Non-pigmented ciliary epithelial cell (primary cell): ENCODE measurements at places on chromosomes 11 and 22.

- no peak for DNase-seq
Observed at GRCh38 chr11:22699388-22699787, 33.0 kb downstream of the GAS2 start.

DNA sequence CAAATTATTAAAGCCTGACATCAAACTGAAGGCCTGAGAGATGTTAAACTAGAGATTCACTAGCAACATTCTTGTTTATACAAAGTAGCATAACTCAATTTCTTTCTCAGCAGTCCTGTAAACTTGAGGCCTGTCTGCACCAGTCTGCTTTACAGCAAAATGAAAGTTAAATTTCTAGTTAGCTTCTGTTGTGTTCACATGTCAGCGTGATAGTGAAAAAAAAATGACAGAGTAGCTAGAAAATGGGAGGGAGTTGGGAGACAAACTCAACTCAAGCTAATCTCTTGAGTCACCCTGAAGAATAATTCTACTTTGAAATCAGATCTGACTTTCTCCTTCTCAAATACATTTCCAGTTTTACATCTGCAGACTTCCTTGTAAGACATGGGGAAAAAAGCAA lies 6.5 kb downstream of the RBFOX2 start:
- no peak for DNase-seq

- DNase-seq: no peak
Observed at GRCh38 chr11:92340839-92341238, 116.2 kb downstream of the FAT3 start.

- no peak for DNase-seq
Observed at GRCh38 chr11:62048100-62048499, 75.7 kb upstream of the INCENP start.

DNA sequence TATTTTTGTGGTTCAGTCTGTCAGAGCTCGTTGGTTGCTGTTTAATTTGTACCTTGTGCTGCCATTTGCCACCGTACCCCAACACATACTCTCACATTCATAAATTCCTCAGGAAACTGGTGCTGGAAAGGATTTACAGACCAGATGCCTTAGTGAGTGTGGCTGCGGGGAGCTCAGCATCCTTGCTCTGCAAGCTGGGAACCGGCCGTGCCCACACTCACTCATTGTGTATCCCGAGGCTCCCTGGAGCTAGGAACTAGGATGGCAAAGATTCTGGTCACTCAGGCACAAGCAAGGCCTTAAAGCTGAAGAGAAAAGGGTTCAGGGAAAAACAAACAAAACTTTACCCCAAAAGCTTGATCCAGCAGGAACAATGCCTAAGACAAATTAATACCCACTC lies 64.6 kb upstream of the TTC12 start:
- DNase-seq: no peak
